ENCODE measurements at places on chromosomes 3 and 15. TPM values are rescaled to one million over a fixed set of nuclear protein-coding genes. Genes with fewer than 3 reads are reported as not detected.

Gene SIAH2
- total RNA-seq = 28.8 TPM

Gene FAM162A
- total RNA-seq = 34.4 TPM

Gene TMEM40
- total RNA-seq = 0.14 TPM

Gene CHRD
- total RNA-seq = 0.66 TPM

Gene PRSS50
- 1.4 TPM for total RNA-seq

Gene TRAIP
- 13.4 TPM for total RNA-seq

Gene FBXO40
- 0.23 TPM for total RNA-seq

Gene TMCO5A
- not detected for total RNA-seq

Gene TP63
- total RNA-seq = not detected

Gene CCR1
- not detected for total RNA-seq

Gene DAZL
- total RNA-seq = 5.3 TPM

Gene CYP1A2
- total RNA-seq = not detected

Gene SLCO2A1
- total RNA-seq = 1.6 TPM

Gene RARRES1
- total RNA-seq = not detected

Gene HDAC11
- total RNA-seq = 15.8 TPM

Gene TMF1
- total RNA-seq = 15.8 TPM

Gene CD200R1
- total RNA-seq = 0.28 TPM

Gene FOXP1
- total RNA-seq = 32.9 TPM

Gene ZPLD1
- not detected for total RNA-seq

Gene ACAP2
- 74.6 TPM for total RNA-seq

Gene DPP8
- 21.7 TPM for total RNA-seq

Gene MYLK
- 16.2 TPM for total RNA-seq

Gene CPN2
- not detected for total RNA-seq

Gene CFAP44
- 1.0 TPM for total RNA-seq

Gene CPNE9
- total RNA-seq = 7.8 TPM

Gene ELP6
- 33.7 TPM for total RNA-seq

Gene TIMP4
- 16.1 TPM for total RNA-seq

Gene GALNT15
- not detected for total RNA-seq

Gene SMCO1
- total RNA-seq = not detected

Gene SAMMSON
- not detected for total RNA-seq

Gene CDHR4
- total RNA-seq = not detected

Gene PLAAT1
- total RNA-seq = 6.6 TPM

Gene EFHB
- total RNA-seq = 1.0 TPM

Gene KCNMB2
- total RNA-seq = not detected

Gene IL5RA
- total RNA-seq = not detected

Gene SETD5
- total RNA-seq = 140 TPM

Gene STAB1
- 3.0 TPM for total RNA-seq

Gene TMEM158
- total RNA-seq = 16.9 TPM

Gene PPM1M
- 4.0 TPM for total RNA-seq

Gene SPG21
- 86.6 TPM for total RNA-seq

Gene MED12L
- total RNA-seq = 25.0 TPM

Gene SI
- total RNA-seq = not detected

Gene GOLGA6L10
- not detected for total RNA-seq

Gene GOLGA8S
- total RNA-seq = not detected

Gene ACAN
- total RNA-seq = 4.5 TPM

Gene CPA3
- not detected for total RNA-seq

Gene GP9
- total RNA-seq = not detected

Gene BCHE
- total RNA-seq = 0.73 TPM

Gene CFAP100
- total RNA-seq = not detected

Gene NR1I2
- total RNA-seq = 4.4 TPM

Gene C2CD4A
- total RNA-seq = 0.19 TPM

Gene PFKFB4
- total RNA-seq = 15.0 TPM

Gene DCBLD2
- 75.4 TPM for total RNA-seq

Gene WDR76
- 17.8 TPM for total RNA-seq

Gene EPB42
- total RNA-seq = not detected

Gene SPATA12
- total RNA-seq = 0.10 TPM

Gene PLSCR2
- not detected for total RNA-seq

Data from GM23338 (cell line).